ENCODE measurements at places on chromosomes 3 and 15.

DNA sequence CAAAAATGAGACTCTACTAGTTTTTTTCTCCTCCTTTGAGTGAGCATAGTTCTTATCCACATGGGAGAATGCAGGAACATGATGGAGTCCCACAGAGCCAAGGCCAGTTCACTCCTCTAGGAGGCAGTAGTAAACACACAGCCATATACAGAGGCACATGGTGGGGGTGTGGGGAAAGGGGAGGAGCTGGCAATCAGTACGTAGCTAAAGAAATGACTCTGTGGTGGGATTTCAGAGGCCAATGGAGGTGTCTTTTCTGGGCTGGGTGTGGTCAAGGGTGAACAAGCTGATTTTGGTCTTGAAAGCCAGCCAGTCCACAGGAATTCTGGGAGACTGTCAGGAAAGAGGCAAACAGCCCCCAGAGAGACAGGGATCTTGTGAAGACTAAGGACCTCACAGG, 6.6 kb upstream of the RAB11A start:
- peak; percentile 76 for DNase-seq

- DNase-seq = no peak
Measured at GRCh38 chr15:91780387-91780786, 73.1 kb upstream of the SLCO3A1 start.

- DNase-seq = no peak
Measured at GRCh38 chr3:112721231-112721630, 80.3 kb upstream of the CCDC80 start.

- no peak for DNase-seq
Measured at GRCh38 chr15:78620527-78621421, at the start of gene CHRNA3. Gene CHRNA3, minus strand, starts transcription at chr15:78620996. Its CDS starts 202 bp downstream, at chr15:78620794.

- DNase-seq = no peak
Measured at GRCh38 chr3:106816838-106817237, 560.4 kb upstream of the CCDC54 start.

- no peak for DNase-seq
Measured at GRCh38 chr15:85717212-85717611, 77.5 kb downstream of the KLHL25 start.

DNA sequence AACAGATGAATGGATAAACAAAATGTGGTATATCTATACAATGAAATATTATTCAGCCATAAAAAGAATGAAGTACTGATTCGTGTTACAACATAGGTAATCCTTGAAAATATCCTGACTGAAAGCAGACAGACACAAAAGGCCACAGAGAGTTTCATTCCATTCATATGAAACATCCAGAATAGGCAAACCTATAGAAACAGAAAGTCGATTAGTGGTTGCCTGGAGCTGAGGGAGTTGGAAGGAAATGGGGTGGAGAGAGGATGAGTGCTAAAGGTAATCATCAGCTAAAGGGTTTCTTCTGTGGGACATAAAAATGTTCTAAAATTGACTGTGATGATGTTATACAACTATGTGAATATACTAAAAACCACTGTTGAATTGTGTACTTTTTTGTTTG, 22.9 kb downstream of the FOXP1 start:
- no peak for DNase-seq

GRCh38 chr3:127646501-127647046, 17.6 kb downstream of the PODXL2 start:
- no peak for DNase-seq

DNA sequence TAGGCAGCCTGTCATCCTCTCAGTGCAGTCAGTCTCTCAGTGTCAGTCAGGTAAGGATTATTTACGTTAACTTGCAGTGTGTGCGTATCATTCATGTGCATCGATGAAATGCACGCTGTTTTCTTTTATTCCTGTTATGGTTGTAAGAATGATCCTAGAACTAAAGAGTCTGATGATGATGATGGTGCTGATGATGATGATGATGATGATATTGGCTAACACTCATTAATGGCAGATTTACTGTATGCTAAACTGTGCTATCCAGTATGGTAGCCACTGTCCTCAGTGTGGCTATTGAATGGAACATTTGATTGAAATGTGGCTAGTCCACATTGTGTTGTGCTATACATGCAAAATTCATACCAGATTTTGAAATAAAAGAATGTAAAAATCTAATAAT, 39.4 kb downstream of the FANCI start:
- no peak for DNase-seq
